ENCODE measurements at places on chromosomes 2 and 18.

- no peak for DNase-seq
Observed at GRCh38 chr2:154978244-154978643, 279.7 kb downstream of the KCNJ3 start.

DNA sequence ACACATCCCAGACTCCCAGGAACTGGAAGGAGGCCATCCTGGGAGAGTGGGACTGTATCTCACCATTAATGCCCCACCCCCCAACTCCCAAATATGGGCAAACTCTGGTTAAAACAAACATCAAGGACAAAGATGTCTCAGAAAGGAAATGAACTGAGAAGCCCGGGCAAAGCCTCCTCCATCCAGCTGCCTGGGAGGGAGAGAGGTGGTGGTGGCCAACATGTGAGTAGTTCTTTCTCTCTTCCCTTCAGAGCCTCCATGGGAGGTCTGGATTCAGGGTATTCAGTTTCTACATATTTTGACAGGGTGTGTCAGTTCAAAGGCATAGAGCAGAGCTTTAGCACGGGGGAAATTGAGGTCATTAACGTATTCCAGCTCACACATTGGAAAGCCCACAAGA lies 57.5 kb downstream of the CXCR4 start:
- DNase-seq, result no peak

GRCh38 chr2:142037066-142037465 lies 93.8 kb downstream of the LRP1B start:
- no peak for DNase-seq

DNA sequence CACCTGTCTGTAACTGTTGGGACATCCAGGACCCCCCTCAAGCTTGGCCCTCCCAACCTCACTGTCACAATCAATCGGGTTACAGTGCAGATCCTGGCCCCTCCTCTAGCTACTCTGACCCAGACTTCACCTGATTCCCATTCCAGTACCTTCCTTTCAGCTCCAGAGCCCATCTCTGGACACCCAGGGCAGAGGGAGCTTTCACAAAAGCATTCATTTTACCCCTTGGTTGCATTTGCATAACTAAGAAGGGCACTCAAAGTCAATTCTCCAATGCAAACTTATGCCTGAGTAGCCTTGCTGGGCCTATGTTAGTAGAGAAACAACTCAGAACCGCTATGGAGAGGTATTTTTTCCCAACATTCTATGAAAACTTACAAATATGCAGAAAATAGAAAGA lies 7.4 kb downstream of the ZAP70 start:
- DNase-seq, result no peak

DNA sequence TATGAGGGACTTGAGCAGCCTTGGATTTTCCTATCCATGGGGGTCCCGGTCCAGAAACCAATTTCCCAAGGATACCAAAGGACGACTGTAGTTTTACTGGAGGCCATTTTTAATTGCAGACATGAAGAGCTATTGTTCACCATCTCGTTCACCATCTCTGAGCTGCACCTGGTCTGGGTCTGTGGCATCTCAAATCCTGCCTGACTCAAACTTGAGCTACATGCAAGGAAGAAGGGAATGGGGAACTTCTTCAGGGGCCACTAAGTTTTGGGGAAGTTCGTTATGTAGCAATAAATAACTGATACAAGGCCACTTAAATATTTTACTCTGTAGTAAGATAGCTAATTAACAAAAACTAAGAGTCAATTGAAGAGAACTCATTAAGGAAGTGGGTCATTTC lies 2.1 kb upstream of the SMCHD1 start:
- DNase-seq, result no peak

- DNase-seq, result no peak
Observed at GRCh38 chr2:234204480-234204879, 154.0 kb downstream of the SPP2 start.

GRCh38 chr2:128467321-128467969 lies 148.8 kb upstream of the HS6ST1 start:
- DNase-seq, result no peak

DNA sequence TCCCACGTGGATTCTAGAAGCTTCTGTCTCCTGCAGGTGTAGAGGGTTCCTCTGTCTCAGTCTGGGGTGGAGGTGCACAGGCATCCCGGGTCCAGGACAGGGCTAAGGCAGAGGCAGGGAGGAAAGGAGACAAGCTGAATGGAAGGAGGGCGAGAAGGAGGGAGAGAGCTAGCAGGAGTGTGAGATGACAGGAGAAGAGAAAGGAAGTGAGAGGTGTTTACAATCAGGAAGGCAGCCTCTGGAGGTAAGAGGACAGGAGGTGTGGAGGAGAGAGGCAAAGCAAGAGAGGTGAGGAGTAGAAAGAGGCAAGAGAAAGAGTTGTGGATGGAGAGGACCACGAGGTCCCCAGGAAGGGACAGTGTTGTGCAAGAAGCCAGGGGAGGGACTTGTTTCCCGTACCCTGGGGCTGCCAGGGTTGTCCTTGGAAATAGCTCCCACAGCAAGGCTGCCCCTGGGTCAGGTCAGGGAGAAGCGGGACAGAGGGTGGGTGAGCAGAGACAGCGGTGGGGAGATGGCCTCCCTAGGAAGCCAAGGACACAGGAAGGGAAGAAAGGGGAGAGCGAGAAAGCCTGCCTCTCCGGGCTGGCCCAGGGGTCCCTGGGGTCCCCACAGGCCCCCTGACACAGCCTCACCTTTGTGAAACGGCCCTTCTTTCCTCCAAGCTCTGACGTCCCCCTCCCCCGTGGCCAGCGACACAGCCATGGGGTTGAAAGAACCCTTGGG lies 136.9 kb downstream of the CYP26B1 start:
- no peak for DNase-seq

- DNase-seq, result no peak
Observed at GRCh38 chr2:204615456-204615855, 70.2 kb downstream of the PARD3B start.

GRCh38 chr2:220787251-220787650 lies 784.9 kb downstream of the EPHA4 start:
- DNase-seq, result no peak

DNA sequence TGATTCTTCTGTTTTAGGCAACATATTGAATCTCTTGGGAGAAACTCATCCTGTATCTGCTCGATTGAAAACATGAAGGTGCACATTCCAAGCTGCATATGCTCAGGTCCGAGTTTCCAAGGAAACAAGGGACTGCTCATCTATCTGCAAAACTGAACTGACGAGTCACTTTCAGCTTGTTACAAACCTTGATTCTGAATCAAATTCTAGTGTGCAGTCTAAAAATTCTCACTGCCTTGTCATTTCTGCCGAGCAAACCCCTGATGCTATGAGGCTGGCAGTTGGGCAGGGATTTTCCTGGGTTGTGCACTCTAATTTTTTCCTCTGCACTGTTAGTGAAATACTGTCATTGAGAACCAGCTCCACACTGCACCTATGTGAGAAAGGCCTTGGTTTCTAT lies 101.3 kb upstream of the ETAA1 start:
- DNase-seq, result no peak

- DNase-seq, result no peak
Observed at GRCh38 chr2:101781326-101781725, 83.8 kb downstream of the MAP4K4 start.

GRCh38 chr18:36179562-36180355 lies 7.5 kb upstream of the MOCOS start:
- DNase-seq, result peak; percentile 61

DNA sequence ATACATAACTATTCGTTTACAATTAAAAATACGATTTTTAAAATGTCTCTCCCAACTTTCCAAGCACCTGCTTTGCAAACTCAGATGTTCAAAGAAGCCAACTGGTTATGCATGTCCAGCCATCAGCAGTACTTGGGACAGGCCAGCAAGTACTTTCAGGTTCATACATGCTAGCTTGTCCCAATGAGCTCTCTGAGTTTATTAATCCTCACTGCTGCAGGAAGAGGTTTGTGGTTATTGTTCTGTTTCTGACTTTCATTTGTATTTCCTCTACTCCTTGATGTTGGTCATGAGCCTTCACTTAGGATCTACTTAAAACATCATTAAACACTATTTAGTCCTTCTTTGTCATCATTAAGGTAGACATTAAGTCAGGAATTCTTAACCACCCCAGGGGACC lies 374.1 kb downstream of the LRATD1 start:
- no peak for DNase-seq

DNA sequence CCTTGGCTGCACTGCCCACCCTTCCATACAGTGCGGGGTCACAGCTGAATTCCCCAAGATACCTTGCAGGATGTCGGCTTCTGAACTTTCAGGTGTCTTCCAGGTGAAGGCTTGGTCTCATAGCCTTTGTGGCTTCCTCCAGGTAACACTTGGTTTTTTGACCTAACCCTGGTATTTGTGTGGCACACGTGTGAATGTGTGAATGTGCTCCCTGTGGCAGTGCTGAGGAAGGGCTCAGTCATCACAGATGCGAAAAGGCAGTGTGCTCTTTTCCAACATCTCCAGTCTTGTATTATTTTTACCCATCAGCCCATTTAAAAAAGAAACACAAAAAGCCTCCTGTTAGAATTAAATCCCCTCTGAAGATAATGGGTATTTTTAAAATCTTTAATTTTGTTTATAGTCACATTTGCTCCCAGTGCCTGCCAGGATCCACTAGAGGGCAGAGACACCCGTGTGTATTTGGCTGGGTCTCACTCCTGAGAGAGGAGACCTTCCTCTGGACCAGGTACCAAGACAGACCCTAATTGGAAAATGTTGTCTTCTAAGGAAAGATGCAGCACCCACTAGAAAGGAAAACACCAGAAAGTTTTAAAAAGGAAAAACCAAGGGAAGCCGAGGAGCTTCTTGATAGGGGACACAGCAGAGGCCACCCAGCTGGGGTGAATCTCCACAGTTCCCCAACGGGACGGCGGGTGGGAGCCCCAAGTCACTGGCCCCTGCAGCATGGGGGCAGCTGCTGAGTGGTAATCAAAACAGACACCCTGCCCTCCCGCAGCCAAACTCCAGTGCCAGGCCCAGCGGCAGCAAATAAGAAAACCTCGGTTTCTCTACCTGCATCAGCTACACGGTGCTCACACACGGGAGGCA lies 27.7 kb downstream of the FAM110C start:
- DNase-seq, result peak; percentile 7

DNA sequence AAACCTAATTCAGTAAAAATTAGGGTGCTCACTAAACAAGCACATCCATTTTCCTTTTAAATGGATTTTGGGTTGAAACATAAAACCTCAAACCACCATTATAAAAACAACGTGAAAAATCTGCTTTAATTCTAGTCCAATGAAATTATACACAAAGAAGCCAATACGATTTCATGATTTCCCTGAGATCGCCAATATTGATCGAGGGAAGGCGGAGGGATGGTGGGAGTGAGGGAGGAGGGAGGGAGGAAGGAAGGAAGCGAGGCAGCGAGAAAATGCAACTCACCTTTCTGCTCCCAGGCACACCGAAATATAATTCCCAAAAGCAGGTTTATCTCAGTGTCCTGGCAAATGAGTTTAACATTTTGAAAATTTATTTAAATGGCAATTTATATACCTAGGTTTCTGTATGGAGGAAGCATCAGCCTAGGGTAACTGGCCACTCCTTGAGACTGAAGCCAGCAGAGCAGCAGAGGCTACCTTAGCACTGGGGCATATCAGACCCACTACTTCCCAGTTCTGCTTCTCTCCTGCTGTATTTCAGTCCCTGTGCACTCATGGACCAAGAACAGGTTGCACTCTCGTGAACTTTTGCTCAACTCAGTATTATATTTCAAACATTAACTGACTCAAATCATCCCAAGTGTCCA lies 2.3 kb upstream of the ONECUT2 start:
- DNase-seq, result no peak

GRCh38 chr2:46574457-46575355 lies 95.3 kb downstream of the TMEM247 start:
- no peak for DNase-seq

- no peak for DNase-seq
Observed at GRCh38 chr2:233385489-233386044, 31.3 kb downstream of the DGKD start.

GRCh38 chr18:12442946-12443345 lies 35.2 kb downstream of the PRELID3A start:
- DNase-seq, result no peak
